ENCODE measurements at places on chromosomes 1 and 21.

- DNase-seq, result no peak
These were observed 29.6 kb downstream of the DMBX1 start for GRCh38 chr1:46519209-46519608.

- DNase-seq, result no peak
These were observed 276.3 kb downstream of the MATN1 start for GRCh38 chr1:30447080-30447479.

DNA sequence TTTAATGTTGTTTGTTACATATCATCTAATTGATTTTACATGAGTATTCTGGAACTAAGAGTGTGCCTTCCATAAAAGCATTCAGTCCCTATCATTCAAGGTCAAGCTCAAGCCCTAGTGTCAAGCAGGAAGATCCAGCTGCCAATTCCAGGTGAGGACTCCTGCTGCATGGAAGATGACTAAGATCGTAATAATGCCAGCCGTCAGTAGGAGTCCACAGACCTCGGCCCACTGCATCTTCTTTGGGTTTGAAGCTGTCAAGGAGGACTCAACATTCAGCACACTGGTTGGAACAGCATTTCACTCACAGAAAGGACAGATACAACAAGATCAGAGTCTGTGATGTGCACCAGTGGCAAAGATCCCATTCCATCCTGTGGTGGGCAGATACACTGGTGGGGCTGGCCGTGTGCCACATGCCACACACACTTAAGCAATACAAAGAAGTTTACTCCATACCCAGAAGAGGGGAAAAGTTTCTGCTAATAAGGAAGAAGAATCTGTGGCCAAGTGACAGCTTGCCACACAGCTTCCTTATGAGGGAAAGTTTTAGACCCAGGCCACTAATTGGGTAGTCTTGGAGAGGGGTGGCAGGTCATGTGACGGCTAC is 160.4 kb downstream of the PIK3R3 start:
- peak; percentile 18 for DNase-seq

GRCh38 chr1:170970256-170970655 is 34.9 kb downstream of the MROH9 start:
- DNase-seq, result no peak

Data from EH (cell line).